HCEC 1CT (cell line): ENCODE measurements at places on chromosomes 13 and 19.

DNA sequence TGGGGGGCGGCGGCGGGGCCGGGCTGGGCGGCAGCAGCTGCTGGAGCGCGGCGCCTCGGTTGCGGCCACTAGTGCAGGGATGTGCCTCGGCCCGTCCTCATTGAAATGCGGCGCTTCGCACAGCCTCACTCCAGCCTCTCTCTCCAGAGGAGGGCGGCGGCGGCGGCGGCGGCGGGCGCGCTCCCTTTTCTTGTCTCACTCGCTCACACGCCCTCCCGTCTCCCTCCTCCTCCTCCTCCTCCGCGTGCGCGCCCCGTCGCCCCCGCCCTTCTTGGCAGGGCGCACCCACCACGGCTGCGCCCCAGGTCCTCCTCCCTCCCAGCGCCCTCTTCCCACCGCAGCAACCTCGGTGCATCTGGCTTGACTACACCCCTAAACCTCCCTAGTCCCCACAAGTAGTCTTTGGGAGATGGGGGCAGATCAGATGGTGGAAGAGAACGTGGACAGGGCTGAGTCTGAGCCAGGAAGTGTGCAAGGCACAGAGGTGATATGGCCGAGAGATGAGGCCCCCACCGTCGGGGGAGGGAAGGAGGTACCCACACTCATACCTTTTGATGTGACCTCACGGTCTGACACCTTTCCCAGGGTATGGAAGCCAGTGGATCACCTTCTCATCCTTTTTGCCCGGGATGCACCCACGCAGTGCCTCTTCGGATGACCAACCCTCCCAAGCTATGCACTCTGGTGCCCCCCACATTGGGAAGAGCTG is at the start of gene DCLK1:
TSS of gene DCLK1 (minus strand) at position 161 of the 709 bp plus-strand sequence.
- no peak for DNase-seq

- DNase-seq, result no peak
Observed at GRCh38 chr13:75079226-75079625, 402.7 kb downstream of the TBC1D4 start.

DNA sequence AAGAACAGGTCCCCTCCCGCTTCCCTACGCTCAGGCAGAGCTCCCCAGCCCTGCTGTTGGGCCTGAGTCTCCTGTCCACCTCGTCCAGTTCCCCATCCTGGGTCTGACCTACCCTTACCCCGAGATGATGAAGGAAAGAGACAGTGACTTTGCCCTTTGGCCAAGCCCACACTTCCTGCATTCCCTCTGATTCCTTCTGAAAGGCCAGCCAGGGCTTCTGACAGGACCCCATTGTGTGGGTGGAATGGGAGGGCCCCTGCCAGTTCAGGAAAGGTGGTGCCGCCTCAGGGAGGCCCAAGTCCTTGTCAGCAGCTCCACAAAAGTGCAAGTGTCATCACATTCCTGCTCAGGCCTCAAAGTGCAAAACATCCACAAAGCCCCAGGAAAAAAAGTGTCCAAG is 177.8 kb downstream of the PAN3 start:
- no peak for DNase-seq

- no peak for DNase-seq
Observed at GRCh38 chr13:85492283-85492682, 306.9 kb downstream of the SLITRK6 start.
